ENCODE measurements at places on chromosomes 3 and 15.

DNA sequence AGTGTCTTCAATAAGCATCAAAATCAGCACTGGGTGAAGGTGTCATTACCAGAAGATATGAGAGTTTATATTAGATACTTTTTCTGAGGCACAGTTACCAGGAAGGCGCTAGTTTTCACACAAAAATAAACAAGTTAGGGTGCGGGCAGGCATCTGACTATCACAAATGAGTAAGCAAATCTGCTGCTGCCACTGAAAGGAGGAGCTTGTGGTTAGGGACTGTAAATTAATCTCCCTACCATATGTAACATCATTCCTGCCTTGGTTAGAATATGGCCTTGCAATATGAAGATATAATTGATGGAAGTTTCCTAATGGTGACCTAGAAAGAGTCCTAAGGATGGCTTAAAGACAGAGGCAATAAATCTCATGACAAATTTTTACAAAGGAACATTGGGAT, 19.5 kb upstream of the EID1 start:
- no peak for DNase-seq

- no peak for DNase-seq
These were observed 269.1 kb downstream of the SCAPER start for GRCh38 chr15:76636059-76636458.

DNA sequence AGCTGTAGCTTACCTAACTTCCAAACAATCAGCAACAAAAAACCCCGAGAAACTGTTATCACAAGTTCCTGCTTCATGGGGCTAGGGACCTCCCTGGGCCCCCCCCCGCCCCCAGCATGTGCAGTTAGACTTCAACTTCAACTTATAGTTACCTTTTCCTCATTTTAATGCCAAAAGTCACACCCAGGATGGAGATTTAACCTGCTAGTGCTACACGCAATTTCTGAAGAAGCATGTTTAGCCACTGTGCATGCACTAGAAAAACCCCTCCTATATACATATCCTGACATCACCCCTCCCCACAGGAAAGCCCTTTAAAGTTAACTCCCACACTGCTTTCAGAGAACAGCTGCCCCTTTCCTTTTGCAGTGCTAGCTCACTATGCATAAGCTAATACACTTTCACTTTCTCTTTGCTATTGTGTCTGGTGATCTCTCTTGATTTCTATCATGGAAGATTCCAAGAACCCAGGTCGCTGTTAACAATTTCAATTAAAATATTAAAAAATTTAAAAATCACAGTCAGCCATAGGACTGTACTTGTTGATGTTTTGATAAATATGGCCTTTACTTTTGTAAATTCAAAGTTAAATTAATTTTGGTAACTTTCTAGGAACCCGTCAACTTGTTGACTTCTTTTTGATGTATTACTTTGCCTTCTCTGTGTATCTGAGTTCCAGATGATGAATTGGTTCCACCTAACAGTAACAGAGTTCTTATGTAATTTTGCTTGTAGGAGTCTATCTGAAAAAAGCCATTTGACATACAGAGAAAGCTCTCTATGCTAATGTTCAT, 75.2 kb upstream of the ACAD9 start:
- DNase-seq, result no peak

DNA sequence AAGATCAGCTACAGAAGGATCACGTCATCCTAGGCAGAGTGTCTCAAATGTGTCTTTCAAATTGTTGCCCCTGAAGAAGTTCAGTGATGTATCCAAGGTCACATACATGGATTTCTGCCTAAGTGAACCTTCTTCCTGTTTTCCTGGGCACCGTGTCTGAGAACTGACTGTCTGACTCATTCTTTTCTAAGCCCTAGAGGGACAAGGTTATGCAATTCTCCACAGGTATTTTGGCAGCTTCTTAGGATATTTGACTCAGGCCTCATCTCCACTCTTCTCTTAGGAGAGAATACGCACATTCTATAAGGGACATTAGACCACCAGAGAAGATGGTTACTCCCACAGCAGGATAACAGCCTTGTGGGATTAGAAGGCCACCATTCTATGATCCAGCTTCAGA, 391.9 kb upstream of the THBS1 start:
- peak; percentile 87 for DNase-seq

DNA sequence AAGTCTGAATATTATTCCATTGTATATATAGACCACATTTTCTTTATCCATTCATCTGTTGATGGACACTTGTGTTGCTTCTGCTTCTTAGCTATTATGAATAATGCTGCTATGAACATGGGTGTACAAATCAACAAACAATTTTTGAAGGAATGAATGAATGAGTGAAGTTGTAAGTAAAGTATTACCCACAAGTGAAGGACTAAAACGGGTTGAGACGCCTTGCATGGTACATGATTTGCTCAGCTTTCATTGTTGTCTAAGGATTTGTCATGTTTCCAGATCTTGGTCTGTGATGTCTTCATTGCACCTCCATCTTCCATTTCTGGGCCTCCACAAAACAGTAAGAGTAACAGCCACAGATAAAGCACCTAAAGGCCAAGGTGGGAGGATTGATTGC, 20.5 kb downstream of the IFT122 start:
- no peak for DNase-seq

- no peak for DNase-seq
These were observed 142.7 kb downstream of the GADL1 start for GRCh38 chr3:30751610-30752299.

- peak; percentile 49 for DNase-seq
These were observed 32.8 kb upstream of the NFKBIZ start for GRCh38 chr3:101816215-101817149.

DNA sequence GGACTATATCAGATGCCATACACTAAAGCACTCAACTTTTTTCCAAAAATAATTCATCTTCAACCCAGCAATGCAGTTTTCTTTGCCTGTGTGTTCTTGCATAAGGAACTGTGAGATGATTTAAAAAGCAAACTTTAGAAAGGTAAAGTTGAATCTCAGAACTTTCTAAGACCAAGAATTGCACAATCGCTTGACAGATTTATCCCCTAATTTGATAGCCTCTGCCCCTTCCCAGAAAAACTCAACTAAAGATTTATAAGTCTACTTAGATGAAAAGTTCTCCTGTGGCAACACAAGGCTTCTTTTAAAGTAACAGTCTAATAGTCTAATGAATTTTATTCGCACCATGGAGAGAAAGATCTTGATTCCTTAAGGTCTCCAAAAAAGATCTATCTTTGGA, 259.3 kb downstream of the MAGI1 start:
- DNase-seq, result no peak

All from BJ (cell line).